ENCODE measurements at places on chromosomes 3 and 15.

GRCh38 chr3:139460076-139460475 is 16.2 kb downstream of the RBP2 start:
- DNase-seq: no peak

DNA sequence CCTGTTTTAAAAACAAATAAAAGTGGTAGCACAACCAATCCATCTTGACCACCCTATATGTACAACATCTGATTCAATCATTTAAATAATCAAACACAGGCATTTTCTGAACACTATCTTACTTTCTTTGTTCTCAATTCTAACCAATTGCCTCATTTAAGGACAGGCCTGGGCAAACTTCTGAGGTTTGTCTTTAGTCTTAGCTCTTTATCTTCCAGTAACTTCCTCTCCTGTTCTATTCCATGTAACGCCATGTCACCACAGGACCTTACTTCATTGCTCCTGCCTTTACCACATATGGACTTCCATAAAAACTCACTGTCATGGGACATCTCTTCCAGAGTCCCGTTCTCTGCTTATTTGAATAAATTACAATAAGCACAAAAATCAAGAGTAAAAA is 14.9 kb downstream of the HDGFL3 start:
- DNase-seq: no peak

GRCh38 chr3:160403028-160403545 is 3.6 kb downstream of the SMC4 start:
- no peak for DNase-seq

DNA sequence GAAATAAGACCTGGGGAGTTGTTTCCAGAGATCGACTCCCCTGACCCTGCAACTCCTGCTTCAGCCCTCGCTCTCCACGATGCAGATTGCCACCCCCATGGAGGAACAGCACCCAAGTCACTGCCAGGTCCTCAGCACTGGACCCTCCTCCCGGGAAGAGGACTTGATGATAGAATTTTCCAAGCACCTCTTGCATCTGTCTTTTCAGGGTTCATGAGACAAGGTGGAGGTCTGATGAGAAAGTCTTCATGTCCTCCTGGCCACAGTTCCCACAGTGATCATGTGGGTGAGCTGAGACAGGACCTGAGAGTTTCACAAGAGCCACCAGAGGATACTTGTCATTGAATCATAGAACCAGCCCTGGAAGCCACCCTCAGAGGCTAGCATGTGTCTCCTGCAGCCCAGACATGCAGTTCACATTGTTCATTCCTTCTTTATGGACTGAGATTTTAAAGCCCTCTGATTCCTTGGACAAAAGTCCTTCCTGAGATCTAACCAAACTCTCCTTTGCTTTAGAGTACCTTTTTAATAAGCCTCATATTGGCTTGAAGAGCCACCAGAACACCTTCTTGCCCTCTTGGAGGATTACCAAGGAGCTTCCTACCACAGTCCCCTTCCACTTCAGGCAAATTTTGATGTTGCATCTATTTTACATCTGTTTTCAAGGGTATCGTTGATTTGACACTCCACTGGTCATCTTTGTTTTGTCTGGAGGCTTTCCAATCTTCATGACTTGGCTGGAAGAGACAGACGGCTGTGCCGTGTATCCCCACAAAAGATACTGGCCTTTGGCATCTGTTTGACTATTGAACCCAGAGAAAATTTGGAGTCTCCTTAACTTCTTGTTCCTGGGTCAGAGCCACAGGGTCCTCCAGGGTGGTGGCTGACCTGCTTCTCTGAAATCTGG is 224.8 kb upstream of the BHLHE40 start:
- no peak for DNase-seq

GRCh38 chr3:157447026-157447694 is 10.5 kb downstream of the PTX3 start:
- DNase-seq: no peak
